ENCODE measurements at places on chromosomes 3 and 15.

DNA sequence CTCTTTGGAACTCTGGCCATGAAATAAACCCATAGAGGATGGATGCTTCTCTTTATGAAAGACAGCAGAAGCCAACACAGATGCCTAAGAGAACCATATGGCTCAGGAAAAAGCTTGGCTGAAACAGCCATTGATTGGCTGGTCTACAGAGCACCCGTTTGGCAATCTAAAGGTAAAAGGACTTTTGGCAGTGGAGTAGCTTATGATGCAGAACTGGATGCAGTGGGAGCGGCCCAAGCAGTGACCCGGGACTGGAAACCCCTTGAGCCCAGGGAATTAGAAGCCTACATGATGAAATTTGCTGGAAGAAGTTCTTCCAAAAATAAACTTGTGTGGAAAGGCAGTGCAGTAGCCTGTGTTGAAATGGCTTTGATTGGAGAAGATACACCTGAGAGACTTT, 360.2 kb downstream of the NR2F2 start:
- no peaks in the 10 kb centered on the region for H3K4me1 ChIP-seq
- no peak for DNase-seq
- no peaks in the 10 kb centered on the region for H3K27me3 ChIP-seq
- no peaks in the 10 kb centered on the region for H3K36me3 ChIP-seq

GRCh38 chr3:44555723-44556122, 730 bp downstream of the ZKSCAN7 start:
- H3K36me3 ChIP-seq, result peaks cover 28% of the 10 kb centered on the region
- DNase-seq, result peak; percentile 16
- H3K27ac ChIP-seq, result no peak overlapping the region
- peaks cover 3% of the 10 kb centered on the region for H3K4me1 ChIP-seq

- no peak overlapping the region for H3K27ac ChIP-seq
- no peak for DNase-seq
- no peaks in the 10 kb centered on the region for H3K4me1 ChIP-seq
These were observed 14.9 kb downstream of the SERPINI1 start for GRCh38 chr3:167750272-167750971.

- no peak overlapping the region for H3K4me3 ChIP-seq
- no peaks in the 10 kb centered on the region for H3K27me3 ChIP-seq
- DNase-seq, result no peak
- H3K4me1 ChIP-seq, result peaks cover 4% of the 10 kb centered on the region
- H3K27ac ChIP-seq, result peak overlapping the region; percentile 32
These were observed 134.5 kb downstream of the FBN1 start for GRCh38 chr15:48510976-48511375.

GRCh38 chr3:48990636-48991469, 812 bp downstream of the P4HTM start:
- no peak overlapping the region for H3K27ac ChIP-seq
- no peaks in the 10 kb centered on the region for H3K27me3 ChIP-seq
- H3K4me3 ChIP-seq, result peak overlapping the region; percentile 92
- peaks cover 23% of the 10 kb centered on the region for H3K4me1 ChIP-seq
- H3K36me3 ChIP-seq, result peaks cover 22% of the 10 kb centered on the region
- DNase-seq, result peak; percentile 47

DNA sequence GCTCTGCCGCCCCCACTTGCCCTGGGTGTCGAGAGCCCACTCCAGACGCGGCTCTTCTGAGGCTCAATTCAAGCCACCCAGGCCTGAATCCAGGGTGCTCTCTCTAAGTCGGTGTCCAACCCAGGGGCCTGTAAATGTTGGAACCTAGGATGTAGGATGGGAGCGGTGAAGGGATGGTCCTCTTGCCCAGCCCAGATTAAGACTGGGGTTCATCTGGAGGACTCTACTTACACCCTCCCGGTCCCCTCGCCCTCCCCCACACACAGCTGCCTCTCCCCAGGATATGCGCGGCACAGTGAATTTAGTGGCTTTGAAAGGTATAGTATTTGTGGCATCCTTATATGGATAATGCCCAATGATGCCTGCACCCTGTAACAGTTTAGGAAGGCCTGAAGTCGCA, 822 bp upstream of the FBN1 start:
- peaks cover 18% of the 10 kb centered on the region for H3K36me3 ChIP-seq
- no peak for DNase-seq
- H3K4me3 ChIP-seq, result peak overlapping the region; percentile 92
- H3K27me3 ChIP-seq, result no peaks in the 10 kb centered on the region
- H3K27ac ChIP-seq, result peak overlapping the region; percentile 83
- H3K4me1 ChIP-seq, result peaks cover 6% of the 10 kb centered on the region

DNA sequence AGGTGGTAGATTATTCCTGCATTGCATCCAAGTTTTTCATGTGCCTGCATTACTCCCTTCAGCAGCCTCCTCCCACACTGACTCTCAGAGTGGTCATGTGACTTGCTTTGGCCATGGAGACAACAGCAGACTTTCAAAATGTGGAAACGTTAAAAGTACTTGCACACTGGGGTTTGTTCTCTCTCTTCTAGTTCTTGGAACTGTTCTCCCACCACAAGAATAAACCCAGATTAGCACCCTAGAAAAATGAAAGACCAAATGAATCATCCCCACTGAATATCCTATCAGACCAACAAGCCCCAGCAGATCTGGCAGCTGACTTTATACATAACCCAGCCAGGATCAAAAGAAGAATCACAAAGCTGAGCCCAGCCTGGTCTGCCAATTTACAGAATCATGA, 398.5 kb downstream of the VPS13C start:
- no peak overlapping the region for H3K27ac ChIP-seq
- H3K4me1 ChIP-seq, result no peaks in the 10 kb centered on the region
- no peak overlapping the region for H3K4me3 ChIP-seq
- H3K27me3 ChIP-seq, result no peaks in the 10 kb centered on the region
- no peaks in the 10 kb centered on the region for H3K36me3 ChIP-seq

DNA sequence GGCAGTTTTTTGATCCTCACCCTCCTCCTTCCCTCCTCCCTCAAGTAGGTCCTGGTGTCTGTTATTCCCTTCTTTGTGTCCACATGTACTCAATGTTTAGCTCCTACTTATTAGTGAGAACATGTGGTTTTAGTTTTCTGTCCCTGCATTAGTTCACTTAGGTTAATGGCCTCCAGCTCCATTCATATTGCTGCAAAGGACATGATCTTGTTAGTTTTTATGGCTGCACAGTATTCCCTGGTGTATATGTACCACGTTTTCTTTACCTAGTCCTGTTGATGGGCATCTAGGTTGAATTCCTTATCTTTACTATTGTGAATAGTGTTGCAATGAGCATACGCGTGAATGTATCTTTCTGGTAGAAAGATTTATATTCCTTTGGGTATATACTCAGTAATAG, 61.7 kb upstream of the FGF7 start:
- no peaks in the 10 kb centered on the region for H3K36me3 ChIP-seq
- no peaks in the 10 kb centered on the region for H3K4me1 ChIP-seq
- H3K4me3 ChIP-seq, result no peak overlapping the region
- no peak for DNase-seq

- no peak overlapping the region for H3K27ac ChIP-seq
- DNase-seq, result no peak
- H3K27me3 ChIP-seq, result no peaks in the 10 kb centered on the region
- H3K4me1 ChIP-seq, result no peaks in the 10 kb centered on the region
These were observed 18.4 kb downstream of the TFRC start for GRCh38 chr3:196063456-196063855.

DNA sequence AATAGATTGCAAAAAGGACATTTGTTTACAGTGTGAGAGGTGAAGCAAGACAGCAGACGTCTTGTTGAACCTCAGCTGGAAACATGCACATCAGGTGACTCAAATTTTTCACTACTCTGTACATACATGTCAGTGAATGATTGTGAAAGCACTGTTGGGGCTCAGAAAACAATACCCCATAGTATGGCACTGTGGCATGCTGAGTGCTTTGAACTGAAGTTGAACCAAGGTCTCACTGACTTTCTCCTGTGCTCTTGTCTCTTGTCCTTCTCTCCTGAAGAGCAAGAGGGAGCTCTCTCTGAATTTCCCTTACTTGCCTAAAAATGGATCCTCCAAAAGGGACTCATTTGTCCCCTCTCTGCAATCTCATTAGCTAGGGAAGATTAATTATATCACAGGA, 24.5 kb upstream of the NEDD4 start:
- no peak overlapping the region for H3K27ac ChIP-seq
- H3K27me3 ChIP-seq, result no peaks in the 10 kb centered on the region

- no peaks in the 10 kb centered on the region for H3K27me3 ChIP-seq
- peak; percentile 41 for DNase-seq
- no peaks in the 10 kb centered on the region for H3K36me3 ChIP-seq
- peak overlapping the region; percentile 16 for H3K4me3 ChIP-seq
These were observed 64.2 kb upstream of the TIMP4 start for GRCh38 chr3:12222775-12223485.

DNA sequence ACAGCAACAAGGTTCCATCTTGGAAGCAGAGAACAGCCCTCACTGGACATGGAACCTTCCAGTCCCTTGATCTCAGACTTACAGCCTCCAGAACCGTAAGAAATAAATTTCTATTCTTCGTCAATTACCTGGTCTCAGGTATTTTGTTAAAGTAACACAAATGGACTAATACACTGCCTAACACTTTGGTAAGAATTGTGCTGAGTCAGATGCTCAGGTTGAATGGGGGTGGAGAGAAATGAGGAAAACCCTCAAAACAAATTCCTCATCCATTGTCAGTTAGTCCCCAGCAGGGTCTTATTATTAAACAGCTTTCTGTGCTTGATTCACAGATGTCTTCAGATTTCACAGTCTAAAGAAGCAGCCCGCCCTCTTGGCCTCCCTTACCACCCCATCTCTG, 306.2 kb upstream of the SLCO3A1 start:
- no peak overlapping the region for H3K4me3 ChIP-seq
- DNase-seq, result no peak
- H3K27ac ChIP-seq, result no peak overlapping the region
- no peaks in the 10 kb centered on the region for H3K36me3 ChIP-seq
- no peaks in the 10 kb centered on the region for H3K4me1 ChIP-seq

- no peaks in the 10 kb centered on the region for H3K4me1 ChIP-seq
- H3K27me3 ChIP-seq, result no peaks in the 10 kb centered on the region
- H3K36me3 ChIP-seq, result no peaks in the 10 kb centered on the region
- DNase-seq, result no peak
- no peak overlapping the region for H3K4me3 ChIP-seq
These were observed 58.8 kb downstream of the CFAP20DC start for GRCh38 chr3:58991026-58991425.

DNA sequence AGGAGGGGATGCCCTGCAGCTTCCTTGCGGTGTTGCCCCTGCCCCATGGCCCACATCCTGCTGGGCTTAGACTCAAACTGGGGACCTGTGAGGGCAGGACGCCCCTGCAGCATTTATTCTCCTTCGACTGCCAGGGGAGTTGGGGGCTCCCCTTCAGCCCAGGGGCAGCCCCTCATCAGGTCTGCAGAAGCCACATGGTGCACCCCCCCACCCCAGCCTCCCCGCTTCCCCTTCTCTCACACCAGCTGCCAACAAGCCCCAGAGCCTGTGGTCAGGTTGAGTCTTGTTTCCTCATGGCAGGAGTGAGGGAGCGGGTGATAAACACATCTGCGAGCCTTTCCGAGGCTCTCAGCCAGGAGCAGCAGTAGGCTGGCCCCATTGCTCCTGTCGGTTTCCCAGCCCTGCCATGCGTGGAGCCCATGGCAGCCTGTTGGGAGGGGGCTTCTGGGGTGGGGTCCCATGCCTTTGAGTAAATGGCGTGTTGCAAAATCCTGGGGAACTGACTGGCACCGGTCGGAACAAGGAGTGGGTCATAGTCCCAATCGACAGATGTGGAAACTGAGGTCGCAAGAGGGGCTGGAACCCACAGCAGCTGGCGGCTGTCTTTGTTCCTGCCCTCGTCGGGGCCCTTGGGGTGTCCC, 27.8 kb downstream of the WNT7A start:
- H3K27ac ChIP-seq, result no peak overlapping the region
- no peak overlapping the region for H3K4me3 ChIP-seq
- no peaks in the 10 kb centered on the region for H3K36me3 ChIP-seq

- no peaks in the 10 kb centered on the region for H3K36me3 ChIP-seq
- no peaks in the 10 kb centered on the region for H3K4me1 ChIP-seq
- DNase-seq, result no peak
- H3K4me3 ChIP-seq, result no peak overlapping the region
These were observed 221.4 kb upstream of the LRRN1 start for GRCh38 chr3:3577823-3578222.

DNA sequence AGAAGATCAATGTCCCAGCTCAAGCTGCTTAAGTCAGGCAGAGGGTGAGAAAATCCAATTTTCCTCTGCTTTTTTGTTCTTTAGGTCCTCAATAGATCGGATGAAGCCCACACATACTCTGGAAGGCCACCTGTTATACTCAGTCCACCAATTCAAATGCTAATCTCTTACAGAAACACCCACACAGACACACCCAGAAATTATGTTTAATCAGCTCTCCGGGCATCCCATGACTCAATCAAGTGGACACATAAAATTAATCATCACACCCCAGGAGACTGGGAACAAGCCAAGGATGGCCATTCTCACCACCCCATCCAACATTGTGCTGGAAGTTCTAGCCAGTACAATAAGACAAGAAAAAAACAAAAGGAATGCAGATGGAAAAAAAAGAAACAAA, 67.8 kb upstream of the SLC24A5 start:
- H3K27me3 ChIP-seq, result no peaks in the 10 kb centered on the region
- H3K36me3 ChIP-seq, result no peaks in the 10 kb centered on the region
- H3K27ac ChIP-seq, result no peak overlapping the region
- no peaks in the 10 kb centered on the region for H3K4me1 ChIP-seq

DNA sequence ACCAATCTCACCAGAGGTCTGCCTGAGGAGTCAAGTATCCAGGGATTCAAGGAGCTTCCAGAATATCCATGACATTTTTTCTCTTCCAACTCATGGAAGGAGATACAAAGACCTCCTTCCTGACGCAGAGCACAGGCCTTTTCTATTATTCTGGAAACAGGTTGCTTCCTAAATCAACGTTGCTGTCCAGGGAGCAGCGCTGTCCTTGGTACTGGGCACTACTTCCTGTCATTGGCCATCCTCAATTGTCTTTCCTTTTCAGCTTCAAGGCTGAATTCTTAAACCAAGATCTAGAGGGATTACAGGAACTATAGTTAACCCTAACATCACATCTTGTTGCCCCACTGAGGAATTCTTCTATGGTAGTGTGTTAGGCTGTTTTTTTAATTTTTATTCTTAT, 50.4 kb upstream of the TBC1D21 start:
- DNase-seq, result peak; percentile 34
- H3K36me3 ChIP-seq, result no peaks in the 10 kb centered on the region
- H3K27ac ChIP-seq, result no peak overlapping the region
- H3K4me3 ChIP-seq, result no peak overlapping the region
- peaks cover 64% of the 10 kb centered on the region for H3K27me3 ChIP-seq

DNA sequence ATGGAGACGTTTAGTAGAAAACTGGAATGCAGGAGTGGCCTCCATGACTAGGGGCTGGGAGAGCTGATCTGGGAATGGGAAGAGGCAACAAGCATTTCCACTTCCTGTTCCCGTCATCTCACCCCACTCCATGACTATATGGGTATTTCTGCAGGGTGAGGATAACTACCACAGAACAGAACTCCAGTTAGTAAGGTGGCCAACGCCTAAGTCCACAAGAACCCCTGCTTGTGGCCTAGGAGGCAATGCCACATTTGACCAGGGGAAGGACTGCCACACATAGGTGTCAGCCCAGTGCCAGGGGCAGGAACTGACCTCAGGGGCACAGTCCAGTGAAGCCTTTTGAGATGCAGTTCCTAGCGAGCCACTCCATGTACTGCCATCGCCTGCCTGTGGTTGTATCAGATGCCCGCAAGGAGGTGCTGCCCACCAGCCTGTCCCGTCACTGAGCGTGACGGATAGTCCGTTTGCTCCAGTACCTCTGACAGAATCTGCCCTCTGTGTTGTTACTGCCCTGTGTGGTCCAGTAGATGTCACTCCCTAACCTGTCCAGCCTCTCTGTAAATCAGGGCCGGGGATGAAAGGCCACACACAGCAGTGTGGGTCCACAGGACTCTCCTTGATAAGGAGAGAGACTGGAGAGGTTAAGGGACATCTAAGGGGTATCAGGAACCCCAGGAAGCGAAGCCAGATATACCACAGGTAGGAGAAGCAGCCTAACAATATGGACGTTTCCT, 3.5 kb upstream of the MTFMT start:
- peaks cover 9% of the 10 kb centered on the region for H3K4me1 ChIP-seq
- no peak overlapping the region for H3K4me3 ChIP-seq
- no peaks in the 10 kb centered on the region for H3K36me3 ChIP-seq
- no peaks in the 10 kb centered on the region for H3K27me3 ChIP-seq
- H3K27ac ChIP-seq, result no peak overlapping the region
